ENCODE measurements at places on chromosomes 16 and 17.

GRCh38 chr17:42617956-42618431 is 8.5 kb downstream of the TUBG1 start:
- DNase-seq: no peak

- no peak for DNase-seq
Observed at GRCh38 chr17:41892021-41892376, 26.8 kb downstream of the ACLY start.

DNA sequence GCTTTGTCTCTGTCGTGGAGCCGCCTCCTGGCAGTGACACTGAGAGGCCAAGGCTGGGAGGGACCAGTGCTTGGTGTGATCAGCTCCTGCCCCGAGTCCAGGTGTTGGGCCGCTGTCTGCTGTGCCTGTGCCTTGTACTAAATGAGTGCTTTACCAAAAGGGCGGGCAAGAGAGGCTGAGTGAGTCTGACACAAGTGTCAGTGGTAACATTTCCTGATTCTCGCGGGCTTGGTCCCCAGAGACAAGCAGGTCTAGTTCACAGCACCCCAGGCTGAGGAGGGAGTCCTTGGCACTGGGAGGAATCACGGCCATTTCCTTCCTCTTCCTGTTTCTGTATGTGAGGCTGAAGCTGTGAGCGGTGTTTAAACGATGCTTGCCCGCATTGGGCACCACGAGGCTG is 30.2 kb downstream of the PLD6 start:
- DNase-seq: no peak

DNA sequence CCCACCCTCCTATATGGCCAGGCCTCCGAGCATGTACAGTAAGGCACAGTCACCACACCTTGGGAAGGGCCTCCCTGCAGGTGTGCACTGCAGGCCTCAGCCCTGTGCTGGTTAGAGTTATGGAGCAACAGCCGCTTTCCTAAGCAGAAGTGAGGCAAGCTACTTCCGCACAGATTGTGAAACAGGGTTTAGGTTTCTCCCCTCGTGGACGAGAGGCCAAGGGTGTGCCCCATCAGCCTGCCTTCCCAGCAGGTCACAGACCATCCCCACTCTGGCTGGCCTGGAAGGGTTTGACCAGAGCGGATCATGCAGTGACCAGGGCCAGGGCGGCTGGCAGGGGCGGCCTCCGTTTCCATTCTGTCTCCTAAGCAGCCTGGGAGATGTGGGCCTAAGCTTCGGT is 4.7 kb downstream of the MSRB1 start:
- no peak for DNase-seq

DNA sequence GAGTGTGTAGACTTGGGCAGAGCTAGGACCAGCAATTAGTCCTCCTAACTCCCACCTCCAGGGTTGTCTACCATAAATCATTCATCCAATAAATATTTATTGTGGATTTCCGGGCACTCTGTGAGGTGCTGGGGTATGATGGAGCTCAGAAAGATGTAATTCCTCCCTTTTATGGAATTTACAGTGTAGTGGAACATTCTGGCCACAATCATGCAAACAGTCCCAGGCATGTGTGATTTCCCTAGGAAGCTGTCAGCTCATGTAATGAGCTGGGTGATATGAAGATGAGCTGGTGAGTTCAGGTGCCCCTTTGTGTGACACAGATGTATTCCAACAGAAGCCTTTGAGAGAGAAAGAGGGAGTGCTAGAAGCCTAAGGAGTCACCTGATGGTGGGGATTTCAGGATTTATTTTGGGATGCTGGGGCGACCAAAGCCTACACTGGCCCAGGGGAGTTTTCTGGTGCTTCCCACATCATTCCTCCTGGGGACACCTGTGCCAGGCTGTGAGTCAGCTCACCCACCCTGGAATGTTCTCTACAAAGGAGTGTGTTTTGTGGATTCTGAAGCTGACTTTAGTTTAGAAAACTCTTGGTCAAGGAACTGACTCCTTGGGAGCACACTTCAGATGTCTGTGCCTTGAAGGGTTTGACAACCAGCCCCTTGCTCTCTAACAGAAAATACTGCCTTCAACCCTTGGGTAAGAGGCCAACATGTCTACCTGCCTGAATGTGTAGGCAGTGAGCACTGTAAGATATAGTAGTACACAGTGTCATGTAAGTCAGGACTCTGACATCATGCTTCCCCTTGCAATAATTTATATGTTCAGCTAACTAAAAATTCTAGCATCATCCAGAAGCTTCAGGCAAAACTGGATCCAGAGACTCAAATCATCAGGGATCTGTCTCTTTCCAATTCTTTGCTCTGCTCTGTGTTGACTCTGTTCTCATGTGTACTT is 42.9 kb downstream of the HS3ST4 start:
- DNase-seq: no peak

- no peak for DNase-seq
Observed at GRCh38 chr17:16243801-16244567, 27.0 kb downstream of the PIGL start.

- DNase-seq: no peak
Observed at GRCh38 chr17:82981141-82981730, 98.2 kb upstream of the METRNL start.

GRCh38 chr17:73625006-73625405 is 19.2 kb downstream of the SDK2 start:
- DNase-seq: no peak

GRCh38 chr17:62573480-62574117 is 53.9 kb upstream of the MRC2 start:
- DNase-seq: no peak

DNA sequence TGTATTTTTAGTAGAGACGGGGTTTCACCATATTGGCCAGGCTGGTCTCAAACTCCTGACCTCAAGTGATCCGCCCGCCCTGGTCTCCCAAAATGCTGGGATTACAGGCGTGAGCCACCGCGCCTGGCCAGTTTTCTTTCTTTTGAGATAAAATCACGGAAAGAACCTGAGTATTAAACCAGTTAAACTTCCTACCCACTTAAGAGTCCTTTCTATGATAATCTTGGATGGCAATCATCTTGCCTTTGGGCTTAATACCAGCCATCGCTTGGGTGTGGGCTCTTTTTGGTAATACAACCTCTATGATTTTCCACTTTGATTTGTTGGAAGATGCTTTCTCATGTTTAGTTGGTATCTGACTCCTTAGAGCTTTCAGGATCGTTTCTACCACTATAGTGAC is 24.0 kb downstream of the PITPNC1 start:
- DNase-seq: no peak

DNA sequence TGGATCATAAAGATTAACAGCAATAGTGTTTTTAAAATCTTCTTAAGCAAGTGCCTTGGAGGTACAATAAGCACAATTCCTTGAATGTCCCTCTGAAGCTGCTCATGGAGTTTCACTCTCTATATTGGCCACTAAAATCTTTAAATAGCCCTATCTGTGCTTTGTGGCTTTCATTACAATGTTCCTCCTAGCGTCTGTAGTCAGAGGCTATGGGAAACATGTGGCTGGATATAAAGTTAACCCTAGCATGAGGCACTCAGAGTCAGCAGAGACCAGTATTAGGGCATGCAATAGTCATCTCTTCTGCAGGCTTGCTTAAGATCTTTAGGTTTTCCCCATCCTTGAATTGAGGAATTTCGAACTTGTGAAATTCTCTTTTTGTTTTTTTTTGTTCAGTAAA is 668.2 kb downstream of the CDH11 start:
- no peak for DNase-seq

DNA sequence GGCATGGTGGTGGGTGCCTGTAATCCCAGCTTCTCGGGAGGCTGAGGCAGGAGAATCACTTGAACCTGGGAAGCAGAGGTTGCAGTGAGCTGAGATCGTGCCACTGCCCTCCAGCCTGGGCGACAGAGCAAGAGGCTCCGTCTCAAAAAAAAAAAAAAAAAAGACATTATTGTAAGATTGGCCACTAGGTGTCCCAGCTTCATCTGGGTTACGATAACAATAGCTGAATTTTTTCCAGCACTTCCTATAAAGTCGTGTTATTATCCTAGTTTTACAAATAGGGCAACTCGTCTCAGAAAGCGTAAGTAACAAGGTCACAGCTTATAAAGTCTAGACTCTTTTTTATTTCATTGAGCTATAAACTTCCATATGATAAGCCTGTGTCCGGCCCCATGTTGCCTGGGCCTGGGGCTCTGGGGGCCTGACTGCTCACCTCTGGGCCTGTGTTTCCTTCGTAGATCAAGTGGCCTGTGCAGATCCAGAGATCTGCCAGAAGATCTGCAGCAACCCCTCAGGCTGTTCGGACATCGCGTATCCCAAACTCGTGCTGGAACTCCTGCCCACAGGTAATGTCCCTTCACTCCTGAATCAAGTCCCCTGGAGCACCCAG is 60.5 kb downstream of the SLC5A11 start:
- DNase-seq: no peak

- no peak for DNase-seq
Observed at GRCh38 chr17:32496395-32497073, 9.7 kb downstream of the CDK5R1 start.

DNA sequence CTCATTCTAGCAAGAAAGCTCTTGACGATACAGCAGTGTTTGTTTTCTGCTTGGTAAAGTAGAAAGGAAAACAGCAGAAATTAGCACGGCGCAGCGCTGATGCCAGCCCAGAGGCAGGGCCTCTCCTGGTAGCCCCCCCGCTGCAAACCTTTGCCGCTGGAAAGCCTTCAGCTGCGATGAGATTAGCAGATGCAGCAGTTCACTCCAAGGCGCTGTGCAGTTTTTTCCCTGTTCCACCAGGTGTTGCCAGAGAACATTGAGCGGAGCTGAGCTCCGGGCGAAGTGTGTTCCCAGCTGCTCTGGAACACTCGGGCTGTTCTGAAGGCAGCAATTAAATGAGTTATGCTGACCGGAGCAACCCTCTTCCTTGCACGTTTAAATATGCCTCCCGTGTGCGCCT is 72.5 kb downstream of the RBFOX1 start:
- DNase-seq: no peak

- DNase-seq: peak; percentile 9
Observed at GRCh38 chr17:60720763-60721531, 43.3 kb downstream of the BCAS3 start.

- DNase-seq: no peak
Observed at GRCh38 chr17:80379348-80379747, 35.6 kb upstream of the ENDOV start.

GRCh38 chr17:4498461-4499397 is at the start of gene SPNS2:
TSS of gene SPNS2 (plus strand) at chr17:4498881. CDS start at chr17:4499048, 167 bp downstream.
- peak; percentile 50 for DNase-seq

GRCh38 chr17:60677308-60678117 is at the start of gene BCAS3:
TSS of gene BCAS3 (plus strand) at chr17:60677851.
- peak; percentile 95 for DNase-seq

- DNase-seq: no peak
Observed at GRCh38 chr16:59597269-59597668, 863.2 kb upstream of the GOT2 start.

DNA sequence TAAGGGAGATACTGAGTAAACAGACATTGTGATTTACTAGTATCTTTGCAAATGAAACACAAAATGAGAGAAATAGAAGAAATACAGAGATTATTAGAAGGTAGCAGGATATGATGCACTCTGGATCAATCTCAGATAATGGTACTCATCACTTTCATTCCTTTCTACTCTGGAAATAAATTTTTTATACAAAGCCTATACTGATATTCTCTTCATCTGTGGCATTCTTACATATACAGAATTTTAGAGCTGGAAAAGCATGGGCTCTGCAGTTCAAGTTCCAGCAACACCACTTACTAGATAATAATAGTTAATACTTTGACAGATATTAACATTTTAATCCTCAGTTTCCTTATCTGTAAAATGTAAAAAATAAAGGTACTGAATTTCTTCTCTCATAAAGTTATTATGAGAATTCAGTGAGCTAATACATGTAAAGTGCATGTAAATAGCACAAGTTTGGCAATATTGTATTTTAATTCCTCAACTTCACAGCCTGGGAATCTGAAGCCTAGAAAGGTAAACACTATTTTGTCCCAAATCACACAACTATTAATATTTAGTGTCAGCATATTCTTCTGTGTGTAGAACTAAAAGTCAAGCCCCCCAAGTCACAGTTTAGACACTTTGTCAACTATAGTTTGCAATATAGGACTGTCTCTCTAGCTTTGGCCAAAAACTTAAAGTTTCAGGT is 6.5 kb downstream of the RNF43 start:
- no peak for DNase-seq

DNA sequence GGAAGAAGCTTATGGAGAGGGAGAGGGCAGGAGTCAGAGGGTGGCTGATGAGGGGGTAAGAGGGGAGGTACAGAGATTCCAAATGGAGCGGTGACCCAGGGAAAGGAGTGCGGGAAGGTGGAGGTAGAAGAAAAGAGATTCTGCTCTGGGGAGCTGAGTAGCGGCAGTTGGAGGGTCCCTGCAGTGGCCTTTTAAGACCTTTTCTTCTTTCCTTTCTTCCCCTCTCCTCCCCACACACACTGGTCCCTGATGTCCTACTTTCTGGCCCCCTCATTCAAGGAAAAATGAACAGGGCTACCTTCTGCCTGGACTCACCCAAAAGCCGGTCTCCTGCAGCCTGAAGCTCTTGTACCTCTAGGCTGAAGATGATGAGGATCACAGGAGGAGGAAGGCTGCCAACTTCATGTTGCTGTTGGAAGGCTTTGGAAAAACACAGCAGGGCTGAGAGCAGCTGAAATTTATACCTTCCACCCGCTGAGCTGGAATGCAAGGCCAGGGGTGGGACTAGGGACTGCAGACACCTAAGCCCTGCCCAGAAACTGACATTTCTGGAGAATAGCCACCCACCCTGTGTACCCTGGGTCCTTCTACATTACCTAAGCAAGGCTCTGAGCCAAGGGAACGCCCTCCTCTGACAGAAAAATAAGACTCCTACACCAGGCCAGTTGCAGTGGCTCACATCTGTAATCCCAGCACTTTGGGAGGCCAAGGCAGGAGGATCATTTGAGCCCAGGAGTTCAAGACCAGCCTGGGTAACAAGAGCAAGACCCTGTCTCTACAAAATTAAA is 9.4 kb upstream of the HEATR6 start:
- DNase-seq: no peak

- DNase-seq: no peak
Observed at GRCh38 chr17:74512624-74513091, 18.6 kb downstream of the CD300LB start.

DNA sequence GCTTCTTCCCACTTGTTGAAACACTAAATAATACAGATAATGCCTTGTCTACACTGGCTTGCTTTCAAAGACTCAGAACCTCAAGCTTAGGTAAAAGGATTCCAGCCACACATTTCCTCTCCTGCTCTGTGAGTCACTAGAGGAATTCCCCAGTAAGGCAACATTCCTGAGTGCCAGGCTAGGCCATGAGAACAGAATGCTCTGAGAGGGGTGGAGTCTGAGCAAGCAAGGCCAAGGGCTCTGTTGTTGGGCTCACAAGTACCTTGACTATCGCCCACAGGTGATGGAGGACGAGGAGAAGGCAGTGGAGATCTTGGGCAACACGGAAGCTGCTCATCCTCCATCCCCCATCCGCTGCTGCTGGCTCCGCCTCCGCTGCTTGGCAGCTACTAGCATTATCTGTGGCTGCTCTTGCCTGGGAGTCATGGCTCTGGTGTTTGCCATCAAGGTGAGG is 6.7 kb upstream of the PHKG2 start:
- DNase-seq: no peak
